ENCODE measurements at places on chromosomes 3 and 15. TPM values are rescaled to one million over a fixed set of nuclear protein-coding genes. Genes with fewer than 3 reads are reported as not detected.

PARP15 gene
- 61.9 TPM for total RNA-seq

- H3K4me1 ChIP-seq, result no peaks in the 10 kb centered on the region
- no peaks in the 10 kb centered on the region for H3K36me3 ChIP-seq
Observed at GRCh38 chr3:113138839-113139743, 72.3 kb upstream of the BOC start.

GRCh38 chr3:28295898-28296490, 52.5 kb upstream of the ZCWPW2 start:
- peaks cover 23% of the 10 kb centered on the region for H3K36me3 ChIP-seq
- peaks cover 38% of the 10 kb centered on the region for H3K4me1 ChIP-seq
- DNase-seq, result no peak

DNA sequence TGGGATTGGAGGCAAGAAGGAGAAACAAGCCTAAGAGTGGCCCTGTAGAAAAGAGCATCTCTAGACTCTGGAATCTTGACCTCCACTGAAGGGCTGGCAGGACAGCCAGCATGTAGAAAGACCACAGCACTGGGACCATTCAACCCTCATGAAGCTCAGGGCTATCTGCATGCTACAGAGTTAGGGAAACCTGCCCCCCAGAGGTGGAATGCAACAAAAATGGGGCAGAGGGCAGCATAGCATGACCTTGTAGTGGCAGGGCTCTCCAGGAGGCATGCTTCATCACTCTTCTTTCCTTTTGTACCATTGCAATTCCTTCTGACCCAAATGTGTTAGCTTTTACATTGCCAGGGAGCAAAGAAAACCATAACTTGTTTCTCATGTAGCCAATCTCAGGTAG, 445.4 kb downstream of the EPHB1 start:
- no peak for DNase-seq
- peaks cover 3% of the 10 kb centered on the region for H3K27me3 ChIP-seq
- H3K4me1 ChIP-seq, result no peaks in the 10 kb centered on the region
- no peak overlapping the region for H3K27ac ChIP-seq
- no peaks in the 10 kb centered on the region for H3K36me3 ChIP-seq

GRCh38 chr3:138051947-138052802, 42.2 kb downstream of the CLDN18 start:
- no peak overlapping the region for H3K27ac ChIP-seq
- DNase-seq, result no peak
- H3K27me3 ChIP-seq, result peaks cover 25% of the 10 kb centered on the region
- no peaks in the 10 kb centered on the region for H3K36me3 ChIP-seq
- H3K4me1 ChIP-seq, result no peaks in the 10 kb centered on the region

TMIE gene
- total RNA-seq, result 2.1 TPM

ERC2 gene
- not detected for total RNA-seq

- DNase-seq, result no peak
- H3K27ac ChIP-seq, result no peak overlapping the region
- no peaks in the 10 kb centered on the region for H3K4me1 ChIP-seq
- H3K27me3 ChIP-seq, result no peaks in the 10 kb centered on the region
- H3K4me3 ChIP-seq, result no peak overlapping the region
- H3K36me3 ChIP-seq, result peaks cover 9% of the 10 kb centered on the region
Observed at GRCh38 chr3:155423526-155424322, 130.2 kb upstream of the STRIT1 start.

- no peaks in the 10 kb centered on the region for H3K27me3 ChIP-seq
- no peak overlapping the region for H3K4me3 ChIP-seq
- H3K36me3 ChIP-seq, result no peaks in the 10 kb centered on the region
- H3K4me1 ChIP-seq, result no peaks in the 10 kb centered on the region
- no peak for DNase-seq
Observed at GRCh38 chr3:95464346-95464745, 1350.0 kb upstream of the EPHA6 start.

DNA sequence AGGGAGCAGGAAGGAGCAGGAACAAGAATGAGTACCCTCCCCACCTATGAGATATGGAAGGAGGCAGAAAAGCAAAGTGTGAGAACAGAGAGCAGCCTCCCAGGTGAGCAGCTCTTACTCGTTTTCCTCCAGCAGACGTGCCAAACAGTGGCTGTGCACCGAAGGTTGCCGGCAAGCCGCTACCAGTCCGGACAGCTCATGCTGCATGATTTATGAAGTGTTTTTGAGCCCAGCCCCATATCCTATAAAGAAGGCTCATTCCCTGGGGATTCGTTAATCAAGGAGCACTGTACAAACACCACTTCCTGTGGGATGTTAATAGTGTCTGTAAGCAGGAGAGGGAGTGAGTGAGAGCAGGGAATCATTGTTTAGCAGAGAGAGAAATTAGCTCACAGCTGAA, 118.3 kb upstream of the FOXB1 start:
- H3K27ac ChIP-seq, result no peak overlapping the region
- peaks cover 6% of the 10 kb centered on the region for H3K4me1 ChIP-seq
- H3K36me3 ChIP-seq, result no peaks in the 10 kb centered on the region

- no peaks in the 10 kb centered on the region for H3K36me3 ChIP-seq
- peak overlapping the region; percentile 95 for H3K4me3 ChIP-seq
- no peak for DNase-seq
- peaks cover 2% of the 10 kb centered on the region for H3K27me3 ChIP-seq
- peaks cover 64% of the 10 kb centered on the region for H3K4me1 ChIP-seq
Observed at GRCh38 chr15:68056097-68056865, 2.2 kb downstream of the PIAS1 start.

DNA sequence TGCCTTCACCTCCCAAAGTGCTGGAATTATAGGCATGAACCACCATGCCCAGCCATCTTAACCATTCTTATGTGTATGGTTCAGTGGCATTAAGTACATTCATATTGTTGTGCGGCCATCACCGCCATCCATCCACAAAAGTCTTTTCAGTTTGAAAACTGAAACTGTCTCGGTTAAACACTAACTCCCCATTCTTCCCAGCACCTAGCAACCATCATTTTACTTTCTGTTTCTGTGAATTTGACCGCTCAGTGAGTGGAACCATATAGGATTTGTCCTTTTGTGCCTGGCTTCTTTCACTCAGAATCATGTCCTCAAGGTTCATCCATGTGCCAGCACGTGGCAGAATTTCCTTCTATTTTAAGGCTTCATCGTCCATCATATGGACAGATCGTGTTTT, 5.8 kb downstream of the MCM2 start:
- peaks cover 5% of the 10 kb centered on the region for H3K4me1 ChIP-seq
- no peak overlapping the region for H3K4me3 ChIP-seq
- H3K27me3 ChIP-seq, result no peaks in the 10 kb centered on the region
- peak overlapping the region; percentile 0 for H3K27ac ChIP-seq

DNA sequence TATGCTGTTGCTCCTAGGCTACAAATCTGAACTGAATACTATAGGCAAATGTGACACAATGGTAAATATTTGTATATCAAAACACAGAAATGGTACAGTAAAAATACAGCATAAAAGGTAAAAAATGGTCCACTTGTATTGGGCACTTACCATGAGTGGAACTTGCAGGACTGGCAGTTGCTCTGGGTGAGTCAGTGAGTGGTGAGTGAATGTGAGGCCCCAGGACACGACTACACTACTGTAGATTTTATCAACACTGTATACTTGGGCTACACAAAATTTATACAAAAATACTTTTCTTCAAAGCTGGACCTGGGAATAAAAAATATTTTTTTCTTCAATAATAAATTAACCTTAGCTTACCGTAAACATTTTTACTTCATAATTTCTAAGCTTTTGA, 41.6 kb upstream of the DUT start:
- DNase-seq, result no peak
- H3K4me1 ChIP-seq, result peaks cover 6% of the 10 kb centered on the region
- no peak overlapping the region for H3K27ac ChIP-seq
- H3K27me3 ChIP-seq, result no peaks in the 10 kb centered on the region
- H3K36me3 ChIP-seq, result no peaks in the 10 kb centered on the region

DNA sequence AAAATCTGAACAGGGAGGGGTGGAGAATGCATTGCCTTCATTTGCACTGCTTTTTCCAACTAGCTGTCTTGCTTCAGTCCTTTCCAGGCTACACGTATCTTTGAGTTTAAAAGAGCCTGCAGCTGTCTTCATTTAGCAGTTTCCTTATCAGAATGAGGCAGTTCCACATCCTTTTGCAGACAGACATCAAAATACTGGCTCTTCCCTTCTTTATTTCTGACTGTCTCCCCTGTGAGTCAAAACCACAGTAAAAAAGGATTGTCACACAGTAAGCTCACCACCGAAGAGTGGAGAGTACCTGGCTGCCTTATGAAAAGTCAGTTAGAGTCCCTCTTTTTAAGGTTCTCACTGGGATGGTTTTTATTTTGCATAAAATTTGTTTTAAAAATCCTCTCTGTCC, 205.5 kb upstream of the CD96 start:
- no peak overlapping the region for H3K27ac ChIP-seq
- no peak overlapping the region for H3K4me3 ChIP-seq
- H3K27me3 ChIP-seq, result no peaks in the 10 kb centered on the region
- DNase-seq, result no peak
- H3K4me1 ChIP-seq, result peaks cover 11% of the 10 kb centered on the region

STAG1 gene
- 51.2 TPM for total RNA-seq

CHRD gene
- not detected for total RNA-seq

- DNase-seq, result no peak
- H3K36me3 ChIP-seq, result peaks cover 13% of the 10 kb centered on the region
- H3K27me3 ChIP-seq, result no peaks in the 10 kb centered on the region
- peaks cover 13% of the 10 kb centered on the region for H3K4me1 ChIP-seq
- H3K27ac ChIP-seq, result no peak overlapping the region
Observed at GRCh38 chr3:125582707-125583106, 12.6 kb downstream of the OSBPL11 start.

GRCh38 chr3:23751212-23751723, 54.5 kb upstream of the UBE2E1 start:
- no peak overlapping the region for H3K27ac ChIP-seq
- H3K4me1 ChIP-seq, result no peaks in the 10 kb centered on the region
- DNase-seq, result no peak
- H3K36me3 ChIP-seq, result no peaks in the 10 kb centered on the region

CISH gene
- 8.8 TPM for total RNA-seq

GLDN gene
- not detected for total RNA-seq

DNA sequence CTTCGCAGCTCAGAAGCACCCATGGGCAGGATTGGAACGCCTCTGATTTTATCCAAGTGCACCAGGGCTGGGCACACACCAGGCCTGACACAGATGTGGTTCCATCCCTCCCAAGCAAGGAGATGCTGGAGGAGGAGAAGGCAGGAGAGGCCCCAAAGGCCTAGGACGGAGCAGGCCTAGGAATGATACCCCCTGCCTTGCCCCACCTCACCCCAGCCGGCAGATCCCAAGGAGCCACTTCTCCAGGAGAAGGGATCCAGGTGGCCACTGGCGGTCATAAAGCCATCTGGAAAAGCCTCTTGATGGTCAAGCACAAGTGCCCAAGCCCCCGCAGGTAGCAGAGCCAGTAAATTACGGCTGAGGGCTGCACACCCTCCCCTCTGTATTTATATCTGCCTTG, 211.8 kb downstream of the TBC1D2B start:
- H3K4me3 ChIP-seq, result no peak overlapping the region
- DNase-seq, result no peak
- H3K36me3 ChIP-seq, result no peaks in the 10 kb centered on the region
- peaks cover 9% of the 10 kb centered on the region for H3K27me3 ChIP-seq
- no peaks in the 10 kb centered on the region for H3K4me1 ChIP-seq
- no peak overlapping the region for H3K27ac ChIP-seq

DNA sequence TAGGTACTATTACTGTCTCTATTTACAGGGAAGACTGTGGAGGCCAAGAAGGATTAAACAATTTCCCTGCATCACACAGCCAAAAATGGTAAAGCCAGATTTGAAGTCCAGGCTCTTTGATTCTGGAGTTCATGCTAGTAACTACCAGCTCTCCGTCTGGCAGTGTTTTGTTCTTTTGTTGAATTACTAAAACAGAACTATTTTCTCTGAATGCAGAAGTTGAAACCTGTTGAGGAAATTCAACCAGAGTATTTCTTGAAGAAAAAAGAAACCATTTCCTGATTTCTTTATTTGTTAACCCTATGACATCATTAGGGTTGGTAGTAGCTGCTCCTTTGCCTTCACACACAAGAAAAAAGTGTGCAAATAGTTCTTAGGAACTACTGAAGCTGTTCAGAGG, 34.3 kb downstream of the CRTC3 start:
- DNase-seq, result no peak
- no peaks in the 10 kb centered on the region for H3K27me3 ChIP-seq
- H3K4me1 ChIP-seq, result peaks cover 48% of the 10 kb centered on the region

GRCh38 chr15:50628421-50628820, 58.2 kb downstream of the TRPM7 start:
- no peak overlapping the region for H3K27ac ChIP-seq
- H3K4me1 ChIP-seq, result peaks cover 1% of the 10 kb centered on the region
- H3K4me3 ChIP-seq, result no peak overlapping the region
- H3K36me3 ChIP-seq, result peaks cover 14% of the 10 kb centered on the region
- H3K27me3 ChIP-seq, result no peaks in the 10 kb centered on the region

GRCh38 chr3:71041371-71041770, 542.2 kb downstream of the FOXP1 start:
- DNase-seq, result no peak
- peak overlapping the region; percentile 75 for H3K4me3 ChIP-seq
- peaks cover 32% of the 10 kb centered on the region for H3K36me3 ChIP-seq
- H3K27me3 ChIP-seq, result no peaks in the 10 kb centered on the region
- peak overlapping the region; percentile 80 for H3K27ac ChIP-seq

DNA sequence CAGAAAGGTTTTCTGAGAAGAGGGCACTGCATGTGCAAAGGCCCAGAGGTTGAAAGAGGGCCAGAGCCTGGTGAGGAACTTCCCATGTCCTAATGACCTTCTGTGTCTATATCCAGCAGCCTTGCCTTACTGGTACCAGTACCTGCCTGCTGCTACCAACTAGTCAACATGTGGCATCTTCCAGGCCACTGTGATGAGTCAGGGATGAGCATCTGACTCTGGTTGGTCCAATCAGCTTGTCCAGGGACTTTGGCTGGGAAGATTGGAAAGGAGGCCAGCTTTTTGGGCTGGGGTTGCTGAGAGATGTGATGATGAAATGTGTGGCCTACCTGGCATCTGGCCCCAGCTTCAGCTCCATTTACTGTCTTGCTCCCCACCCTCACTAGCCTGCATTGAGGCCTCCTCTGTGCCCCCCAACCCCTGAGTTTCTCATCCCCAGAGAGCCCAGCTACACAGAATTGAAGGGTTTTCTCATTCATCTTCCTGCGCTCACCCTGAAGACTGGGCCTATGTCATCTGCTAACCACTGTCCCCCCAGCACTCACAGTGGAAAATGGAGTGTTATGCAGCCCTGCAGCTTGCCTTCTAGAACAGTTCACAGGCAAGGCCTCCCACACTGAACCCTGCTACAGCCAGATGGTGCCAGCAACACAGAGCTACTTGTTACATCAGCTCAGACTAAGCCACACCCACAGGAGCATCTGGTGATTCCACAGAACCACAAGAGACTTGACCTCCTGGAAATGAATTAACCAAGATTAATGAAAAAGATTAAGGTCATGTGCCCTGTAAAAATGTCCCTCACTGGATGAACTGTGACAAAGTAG, 1.3 kb upstream of the TWF2 start:
- H3K4me3 ChIP-seq, result peak overlapping the region; percentile 97
- H3K27ac ChIP-seq, result peak overlapping the region; percentile 95
- H3K27me3 ChIP-seq, result no peaks in the 10 kb centered on the region
- peak; percentile 45 for DNase-seq
- H3K4me1 ChIP-seq, result peaks cover 87% of the 10 kb centered on the region

All from naive thymus-derived CD8-positive, alpha-beta T cell (primary cell).